ENCODE measurements at places on chromosomes 16 and 17.

- DNase-seq = no peak
Observed at GRCh38 chr17:50499721-50500120, 8.5 kb upstream of the MYCBPAP start.

- no peak for DNase-seq
Observed at GRCh38 chr17:81513753-81514488, 1.3 kb upstream of the ACTG1 start.

GRCh38 chr17:55420067-55420775 lies 1.4 kb downstream of the MMD start:
- DNase-seq = peak; percentile 53

GRCh38 chr16:11586856-11587642 lies at the start of gene LITAF:
Gene LITAF, minus strand, starts transcription at chr16:11586919. Its CDS starts 30,189 bp downstream, at chr16:11556730.
- DNase-seq = peak; percentile 34

DNA sequence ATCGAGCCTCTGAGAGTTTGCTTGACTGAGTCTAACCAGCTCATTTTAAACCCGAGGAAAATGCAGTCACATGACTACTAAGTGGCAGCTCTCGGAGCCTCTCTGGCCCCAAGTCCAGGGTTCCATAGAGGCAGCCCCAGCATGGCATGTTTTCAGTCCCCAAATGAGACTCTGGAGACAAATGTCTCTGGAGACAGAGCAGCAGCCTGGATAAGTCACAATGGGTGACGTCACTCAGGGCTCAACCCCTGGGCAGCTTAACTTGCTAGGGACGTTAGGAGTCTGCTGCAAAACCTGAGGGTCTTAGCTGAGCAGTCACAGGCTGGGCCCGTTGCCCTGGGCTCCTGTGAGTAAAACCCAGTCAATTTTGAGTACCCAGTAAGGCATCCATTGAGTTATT lies 6.9 kb upstream of the STH start:
- no peak for DNase-seq

- DNase-seq = no peak
Observed at GRCh38 chr17:6000426-6000825, 69.8 kb upstream of the WSCD1 start.

DNA sequence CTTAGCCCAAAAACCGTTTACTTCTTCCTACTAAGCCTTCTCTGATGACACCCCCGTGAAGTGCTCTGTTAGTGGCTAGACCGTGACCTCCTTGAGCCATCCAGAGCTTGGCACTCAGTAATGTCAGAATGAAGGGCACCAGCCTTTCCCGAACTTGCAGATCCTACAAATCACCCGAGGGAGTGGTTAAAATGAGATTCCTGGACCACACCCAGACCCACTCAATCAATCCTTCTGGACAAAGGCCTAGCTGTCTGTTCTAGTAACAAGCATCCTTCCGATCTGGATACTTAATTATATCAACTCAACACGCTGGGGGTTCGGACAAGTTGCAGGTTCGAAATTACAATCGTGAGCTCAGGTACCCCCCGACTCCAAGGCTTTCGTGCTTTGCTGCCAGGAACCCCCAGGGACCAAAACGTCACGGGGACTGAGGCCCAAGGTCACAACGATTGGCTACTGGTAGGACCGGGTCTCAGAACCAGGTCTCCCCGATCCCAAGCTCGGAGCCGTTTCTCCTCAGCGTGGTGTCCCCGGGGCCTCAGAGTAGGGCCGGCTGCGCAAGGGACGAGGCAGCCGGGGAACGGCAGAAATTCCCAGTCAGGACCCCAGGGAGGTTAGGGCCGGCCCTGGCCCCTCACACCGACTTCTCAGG lies 527 bp downstream of the CIAPIN1 start:
- DNase-seq = peak; percentile 40

- DNase-seq = no peak
Observed at GRCh38 chr17:28598389-28598788, 436 bp downstream of the SPAG5 start.

- DNase-seq = peak; percentile 74
Observed at GRCh38 chr16:58487566-58488351, 12.2 kb upstream of the NDRG4 start.

- no peak for DNase-seq
Observed at GRCh38 chr16:24302636-24303035, 46.5 kb downstream of the CACNG3 start.

DNA sequence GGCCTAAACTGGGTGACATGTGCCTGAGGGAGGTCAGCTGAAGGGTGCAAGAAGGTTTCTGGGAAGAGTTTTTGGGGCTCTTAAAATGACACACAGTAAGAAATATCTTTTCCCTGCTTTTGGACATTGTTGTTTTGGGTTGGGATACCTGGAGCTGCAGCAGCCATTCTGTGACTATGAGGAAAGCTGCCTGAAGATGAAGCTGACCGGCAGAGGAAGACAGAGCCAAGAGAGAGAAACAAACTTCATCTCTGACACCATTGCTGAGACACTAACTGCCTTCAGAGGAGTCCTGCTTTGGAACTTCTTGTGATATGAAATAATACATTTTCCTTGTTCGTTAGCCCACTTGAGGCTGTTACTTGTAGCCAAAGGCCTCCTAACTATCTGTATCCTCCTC lies 8.8 kb upstream of the WNT3 start:
- DNase-seq = no peak

- no peak for DNase-seq
Observed at GRCh38 chr17:41814195-41814594, 1.4 kb downstream of the FKBP10 start.

GRCh38 chr16:27389272-27389961 lies 12.6 kb upstream of the IL21R start:
- DNase-seq = no peak

GRCh38 chr17:4708436-4708835 lies 2.0 kb upstream of the ARRB2 start:
- peak; percentile 79 for DNase-seq

DNA sequence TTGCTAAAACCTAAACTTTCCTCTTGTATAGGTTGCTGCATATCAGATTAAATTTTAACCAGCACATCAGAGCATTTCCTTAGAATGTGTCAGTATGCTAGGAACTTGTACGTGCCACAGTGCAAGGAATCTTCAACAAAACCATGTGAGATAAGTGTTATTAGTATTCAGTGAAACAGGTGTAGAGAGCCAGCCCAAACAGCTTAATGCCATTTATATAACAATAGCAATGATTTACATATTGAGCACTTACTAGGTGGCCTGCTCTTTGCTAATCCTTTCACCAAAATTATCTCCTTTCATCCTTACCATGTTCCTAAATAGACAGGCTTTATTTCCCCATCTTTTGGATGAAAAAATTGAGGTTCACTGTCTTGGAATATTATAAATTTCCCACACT lies 485.7 kb downstream of the HS3ST4 start:
- no peak for DNase-seq
